ENCODE measurements at places on chromosomes 4 and X. TPM values are rescaled to one million over a fixed set of nuclear protein-coding genes. Genes with fewer than 3 reads are reported as not detected.
A peak's percentile ranks its signal among the peaks of the same experiment; 100 is the strongest.

DNA sequence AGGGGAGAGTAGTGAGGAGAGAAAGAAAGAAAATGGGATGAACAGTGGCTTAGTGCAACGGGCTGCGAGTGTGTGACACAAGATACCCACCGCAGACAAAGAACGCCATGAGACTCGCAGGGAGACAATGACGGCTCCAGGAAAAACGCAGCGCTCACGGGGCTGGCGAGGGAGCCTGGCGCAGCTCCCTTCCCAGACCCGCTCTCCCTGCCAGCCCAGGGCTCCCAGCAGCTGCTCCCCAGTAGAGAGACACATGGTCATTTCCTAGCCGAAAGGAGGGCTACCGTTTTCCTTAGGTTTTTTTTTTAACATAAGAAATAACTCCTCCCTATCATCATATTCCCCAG is 149.5 kb downstream of the MAML3 start:
- no peak for DNase-seq

GRCh38 chr4:16865209-16865896 is 33.1 kb downstream of the LDB2 start:
- no peak for DNase-seq

- no peak for DNase-seq
Measured at GRCh38 chr4:183289688-183290087, 30.4 kb downstream of the CLDN22 start.

The AADAT gene
- not detected for total RNA-seq

DNA sequence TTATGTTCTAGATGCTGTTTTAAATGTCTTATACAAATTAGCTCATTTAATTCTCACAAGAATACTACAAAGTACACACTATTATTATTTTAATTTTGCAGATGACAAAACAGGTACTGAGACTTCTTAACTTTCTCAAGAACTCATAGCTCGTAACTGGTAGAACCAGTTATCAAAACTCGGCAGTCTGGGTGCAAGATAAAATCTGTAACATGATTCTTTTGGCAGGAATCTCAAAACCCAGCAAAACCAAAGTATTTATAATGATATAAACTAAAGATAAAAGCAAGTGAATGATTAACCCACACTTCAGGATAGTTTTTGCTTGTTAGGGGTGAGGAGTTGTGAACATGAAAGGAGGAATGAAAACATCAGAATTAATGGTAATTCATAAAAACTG is 27.6 kb downstream of the CLNK start:
- no peak for DNase-seq

The FHIP1A gene
- total RNA-seq, result 0.62 TPM

The S100P gene
- 0.37 TPM for total RNA-seq

The DGAT2L6 gene
- total RNA-seq, result not detected

GRCh38 chrX:18428006-18428405 is 2.6 kb downstream of the CDKL5 start:
- DNase-seq, result no peak

DNA sequence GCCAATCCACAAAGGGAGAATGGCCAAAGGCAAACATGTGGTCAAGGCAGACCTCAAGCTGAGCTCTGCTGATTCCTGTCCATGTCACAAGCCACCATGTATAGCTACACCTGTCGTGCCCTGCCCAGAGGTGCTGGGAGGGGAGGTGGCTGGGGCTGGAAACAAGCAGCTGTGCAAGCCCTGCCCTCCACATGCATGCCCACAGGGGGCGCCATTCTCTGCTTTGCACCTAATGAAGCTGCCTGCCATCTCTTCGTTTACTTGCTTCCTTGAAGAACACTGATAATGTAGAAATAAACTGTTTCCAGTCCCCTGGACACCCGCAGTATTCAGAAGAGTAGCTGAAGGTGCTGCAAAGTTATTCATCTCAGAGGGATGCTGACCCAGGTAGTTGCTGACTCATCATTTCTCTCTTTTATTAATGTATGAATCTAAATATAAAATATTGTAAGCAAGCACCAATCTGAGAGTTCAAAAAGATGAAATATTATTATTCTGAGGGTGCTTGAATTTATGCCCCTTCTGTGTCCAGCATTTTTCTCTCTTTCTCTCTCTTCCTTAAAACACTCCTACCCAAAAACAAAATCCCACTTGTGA is 278.6 kb downstream of the ADGRA3 start:
- peak; percentile 44 for DNase-seq

DNA sequence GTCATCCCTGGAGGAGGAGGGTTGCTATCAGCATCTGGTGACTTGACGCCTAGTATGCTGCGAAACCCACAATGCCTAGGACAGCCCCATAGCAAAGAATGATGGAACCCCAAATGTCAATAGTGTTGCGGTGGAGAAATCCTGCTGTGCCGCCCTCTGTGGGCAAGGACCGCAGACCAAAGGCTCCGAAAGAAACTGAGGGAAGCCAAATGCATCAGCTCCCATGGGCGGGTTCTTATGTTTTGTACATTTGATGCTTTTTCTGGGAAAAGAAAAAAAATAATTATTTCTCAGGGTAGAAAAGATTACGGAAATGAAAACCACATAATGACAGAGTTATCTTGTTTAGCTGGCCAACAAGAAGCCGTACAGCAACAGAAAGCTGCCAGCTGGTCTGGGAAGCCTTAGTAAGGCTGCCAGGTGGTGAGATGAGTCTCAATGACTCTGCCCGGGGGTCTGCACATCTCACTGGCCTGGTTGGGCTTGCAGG is 95.0 kb upstream of the TBL1X start:
- DNase-seq, result peak; percentile 33

The GPR119 gene
- not detected for total RNA-seq

DNA sequence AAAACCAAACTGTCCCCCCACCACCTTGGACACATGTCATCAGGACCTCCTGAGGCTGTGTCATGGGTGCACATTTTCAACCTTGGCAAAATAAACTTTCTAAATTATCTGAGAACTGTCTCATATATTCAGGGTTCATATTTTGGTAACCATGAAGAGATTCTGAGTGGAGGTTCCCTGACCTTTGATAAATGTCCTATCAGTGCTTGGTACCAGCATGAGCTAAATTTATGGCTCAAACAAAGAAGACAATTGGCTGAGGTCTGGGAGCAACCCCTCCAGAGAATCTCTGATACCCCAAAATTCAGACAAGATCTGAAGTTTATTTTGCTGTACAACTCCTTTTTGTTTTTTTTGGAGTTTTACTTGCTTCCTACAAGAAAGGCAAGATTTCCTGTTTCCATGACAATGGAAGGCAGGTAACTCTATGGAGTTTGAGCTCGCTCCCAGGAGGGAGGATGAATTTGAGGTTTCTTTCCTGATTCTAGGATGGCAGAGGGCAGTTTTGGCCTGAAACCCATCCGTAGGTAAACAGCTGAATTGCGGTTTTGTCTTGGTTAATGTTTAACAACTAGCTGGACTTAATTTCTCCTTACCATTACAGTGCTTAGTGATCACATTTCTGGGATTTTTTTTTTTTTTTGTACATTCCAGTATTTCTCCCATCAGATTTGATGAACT is 14.5 kb downstream of the UGT2B15 start:
- DNase-seq, result no peak

The RTL9 gene
- not detected for total RNA-seq

GRCh38 chr4:184283659-184284335 is 66.1 kb upstream of the ENPP6 start:
- no peak for DNase-seq

GRCh38 chr4:121472937-121473721 is 92.3 kb upstream of the QRFPR start:
- no peak for DNase-seq

All from activated naive CD8-positive, alpha-beta T cell treated with anti-CD3 and anti-CD28 coated beads for 36 hours (primary cell).